ENCODE measurements at places on chromosomes 2 and 18.

- DNase-seq: no peak
Measured at GRCh38 chr2:61450144-61450543, 20.7 kb downstream of the USP34 start.

DNA sequence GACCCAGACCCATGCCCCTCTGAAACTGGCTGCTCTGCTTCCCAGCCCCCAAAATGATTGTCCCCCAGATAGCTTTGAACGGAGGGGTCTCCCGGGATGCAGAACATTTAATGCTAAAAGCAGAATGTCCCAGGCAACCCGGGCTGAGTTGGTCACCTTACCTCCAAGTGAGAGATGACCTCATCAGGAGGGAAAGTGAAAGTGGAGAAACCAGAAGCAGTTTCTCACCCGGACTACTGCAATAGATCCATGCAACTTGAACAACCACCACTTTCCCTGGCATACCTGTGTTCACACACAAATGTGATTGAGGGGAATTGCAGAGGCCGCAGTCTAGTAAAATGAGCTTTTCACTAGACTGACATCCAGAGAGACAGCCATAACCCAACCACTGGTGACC, 75.3 kb upstream of the NPAS2 start:
- DNase-seq: no peak

DNA sequence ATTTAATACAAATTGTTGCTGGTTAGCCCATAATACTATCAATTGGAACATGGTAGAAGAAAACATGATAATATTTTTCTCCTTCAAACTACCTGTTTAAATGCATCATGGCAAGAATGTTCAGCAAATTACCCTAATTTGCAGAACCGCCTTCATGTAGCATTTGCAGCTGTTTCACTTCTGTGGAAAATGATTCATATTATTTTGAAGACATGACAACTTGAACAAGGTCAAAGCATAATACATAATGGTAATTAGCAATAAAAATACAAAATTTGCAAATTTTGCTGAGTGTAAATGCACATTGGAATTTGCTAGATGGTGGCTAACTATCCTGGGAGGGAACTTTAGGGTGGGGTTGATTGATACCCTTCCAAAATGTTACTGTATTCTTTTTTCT, 30.8 kb downstream of the ADAM23 start:
- DNase-seq: no peak

- DNase-seq: no peak
Measured at GRCh38 chr2:240595381-240596079, 9.0 kb downstream of the CAPN10 start.

DNA sequence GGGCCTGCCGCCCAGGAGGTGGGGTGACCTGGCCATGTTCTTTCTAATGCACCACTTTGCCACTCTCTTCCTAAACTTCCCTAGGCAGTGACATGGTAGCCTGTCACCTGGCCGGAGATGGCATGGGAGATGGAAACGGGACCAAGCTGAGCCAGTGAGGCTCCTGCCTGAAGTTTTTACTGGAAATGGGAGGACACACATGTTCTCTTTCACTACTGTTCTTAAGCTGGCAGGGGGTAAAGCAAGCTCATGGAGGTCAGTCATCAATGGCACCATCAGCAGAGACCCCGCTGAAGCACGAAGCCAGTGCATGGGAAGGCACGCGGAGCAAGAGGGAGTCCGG, 50.7 kb downstream of the ATIC start:
- no peak for DNase-seq

GRCh38 chr2:890791-891190, 59.9 kb upstream of the SNTG2 start:
- no peak for DNase-seq

DNA sequence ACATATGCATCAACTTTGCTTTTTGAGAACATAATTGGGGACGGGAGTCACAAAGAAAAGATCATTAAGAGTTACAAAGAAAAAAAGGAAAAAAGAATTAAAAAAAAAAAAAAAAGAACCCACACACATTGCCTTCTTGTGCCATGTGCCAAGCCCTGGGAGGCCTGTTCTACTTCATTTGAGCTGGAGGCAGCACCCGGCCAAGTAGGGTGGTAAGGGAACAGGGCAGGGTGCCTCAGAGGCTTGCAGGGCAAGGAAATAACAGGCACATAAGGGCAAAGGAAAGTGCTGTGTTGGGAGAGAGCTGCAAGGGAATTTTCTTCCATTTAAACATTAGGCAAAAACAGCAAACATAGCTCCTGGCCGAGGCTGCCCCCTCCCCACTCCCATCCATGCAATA, 418.0 kb downstream of the TMEM182 start:
- DNase-seq: no peak

GRCh38 chr2:63849381-63850203, 7.9 kb downstream of the UGP2 start:
- no peak for DNase-seq

GRCh38 chr2:177639262-177639914, 246.8 kb downstream of the AGPS start:
- no peak for DNase-seq

- no peak for DNase-seq
Measured at GRCh38 chr2:203819434-203820133, 48.0 kb upstream of the CTLA4 start.

GRCh38 chr2:225090746-225091145, 48.5 kb upstream of the DOCK10 start:
- no peak for DNase-seq

- no peak for DNase-seq
Measured at GRCh38 chr2:6068429-6068828, 376.2 kb downstream of the SOX11 start.

DNA sequence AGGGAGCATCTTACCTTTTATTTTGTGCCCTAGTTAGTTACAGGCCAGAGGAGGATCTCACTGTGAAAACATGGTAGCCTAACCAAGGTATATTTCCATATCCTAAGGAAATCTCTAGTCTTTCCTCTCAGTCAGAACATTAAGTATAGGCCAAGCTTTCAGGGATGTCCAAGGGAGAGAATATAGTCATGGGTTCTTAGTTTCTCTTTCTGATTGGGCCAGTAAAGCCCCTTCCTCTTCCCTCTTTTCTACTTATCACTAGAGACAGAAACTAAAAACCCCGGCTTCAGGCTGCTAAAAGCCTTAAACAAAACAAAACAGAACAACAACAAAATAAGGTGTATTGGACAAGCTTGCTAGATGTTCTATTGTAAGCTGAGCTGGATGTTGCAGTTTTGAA, 44.3 kb upstream of the TNFRSF11A start:
- no peak for DNase-seq

Data from activated T-cell treated with anti-CD3 and anti-CD28 coated beads for 24 hours (primary cell).